Activated CD4-positive, alpha-beta T cell treated with anti-CD3 and anti-CD28 coated beads for 4 hours (primary cell): ENCODE measurements at places on chromosomes 5 and 9.

- no peak for DNase-seq
These were observed 1.2 kb downstream of the CXXC5 start for GRCh38 chr5:139649082-139649991.

DNA sequence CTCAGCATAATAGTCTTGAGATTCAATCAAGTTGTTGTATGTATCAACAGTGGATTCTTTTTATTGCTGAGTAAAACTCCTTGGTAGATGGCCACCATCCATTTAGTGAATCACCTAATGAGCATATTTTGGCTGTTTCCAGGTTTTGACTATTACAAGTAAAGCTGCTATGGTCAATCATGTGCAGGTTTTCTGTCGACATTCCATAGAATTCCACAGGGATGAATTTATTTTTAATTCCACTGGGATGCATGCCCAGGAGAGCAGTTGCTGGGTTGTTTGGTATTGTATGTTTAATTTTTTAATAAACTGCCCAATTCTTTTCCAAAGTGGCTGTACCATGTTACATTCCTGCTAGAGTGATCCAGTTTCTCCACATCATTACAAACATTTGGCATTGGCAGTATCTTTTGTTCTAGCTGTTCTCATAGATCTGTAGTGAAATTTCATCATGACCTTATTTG is 10.5 kb upstream of the S1PR3 start:
- no peak for DNase-seq

GRCh38 chr5:107878661-107879060 is 207.9 kb upstream of the EFNA5 start:
- no peak for DNase-seq

- peak; percentile 24 for DNase-seq
These were observed 752 bp downstream of the TSTD2 start for GRCh38 chr9:97632248-97632984.

DNA sequence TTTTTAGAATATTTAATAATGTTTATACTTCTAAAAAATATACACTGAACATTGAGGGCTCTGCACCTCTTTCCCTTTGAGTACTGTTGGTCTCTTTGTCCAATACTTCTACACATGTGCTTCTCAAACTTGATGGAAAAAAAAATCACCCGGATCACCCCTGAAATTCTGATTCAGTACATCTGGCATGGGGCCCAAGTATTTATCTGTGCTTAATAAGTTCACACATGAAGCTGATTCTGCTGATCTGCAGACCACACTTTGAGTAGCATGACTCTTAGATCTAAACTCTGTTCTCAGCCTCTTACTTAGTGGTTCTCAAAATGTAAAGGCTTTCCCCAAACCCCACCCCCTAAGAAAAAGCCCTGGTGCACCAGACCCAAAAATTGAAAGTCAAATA is 12.0 kb downstream of the RUSC2 start:
- DNase-seq = no peak

DNA sequence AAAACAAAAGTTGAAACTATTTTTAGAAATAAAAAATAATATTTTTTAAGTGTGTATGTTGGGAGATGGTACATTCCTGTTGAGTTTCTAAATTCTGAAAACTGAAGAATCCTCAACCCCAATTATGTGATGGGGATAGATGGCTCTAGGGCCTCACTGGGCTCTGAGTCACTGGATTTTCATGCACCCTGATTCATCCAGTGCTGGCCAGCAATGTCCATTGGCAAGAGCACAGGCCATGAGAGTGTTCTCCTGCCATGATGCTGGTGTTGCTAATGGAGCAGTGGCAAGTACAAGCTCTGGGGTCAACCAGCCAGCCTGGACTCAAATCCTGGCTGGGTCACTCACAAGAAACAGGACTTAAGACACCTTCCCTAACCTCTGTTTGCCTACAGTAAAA is 23.3 kb downstream of the SMIM23 start:
- no peak for DNase-seq

DNA sequence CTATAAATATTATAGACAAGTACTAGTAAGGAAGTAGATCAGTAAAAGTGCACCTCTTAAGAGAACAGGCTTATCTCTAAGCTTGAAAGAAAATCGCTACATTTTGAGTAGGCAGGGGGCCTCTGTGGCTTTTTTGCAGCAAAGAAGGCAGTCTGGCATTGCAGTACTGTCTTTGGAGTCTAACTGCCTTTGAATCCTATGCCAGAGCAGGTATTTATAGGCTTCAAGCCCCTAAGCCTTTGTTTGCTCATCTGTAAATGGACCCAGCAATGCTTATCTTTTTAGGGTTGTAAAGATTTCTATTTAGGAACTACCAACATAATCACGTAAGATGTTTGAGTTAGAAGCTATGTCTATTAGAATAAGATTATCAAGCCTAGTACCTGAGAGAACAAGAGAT is 23.7 kb upstream of the HK3 start:
- no peak for DNase-seq

DNA sequence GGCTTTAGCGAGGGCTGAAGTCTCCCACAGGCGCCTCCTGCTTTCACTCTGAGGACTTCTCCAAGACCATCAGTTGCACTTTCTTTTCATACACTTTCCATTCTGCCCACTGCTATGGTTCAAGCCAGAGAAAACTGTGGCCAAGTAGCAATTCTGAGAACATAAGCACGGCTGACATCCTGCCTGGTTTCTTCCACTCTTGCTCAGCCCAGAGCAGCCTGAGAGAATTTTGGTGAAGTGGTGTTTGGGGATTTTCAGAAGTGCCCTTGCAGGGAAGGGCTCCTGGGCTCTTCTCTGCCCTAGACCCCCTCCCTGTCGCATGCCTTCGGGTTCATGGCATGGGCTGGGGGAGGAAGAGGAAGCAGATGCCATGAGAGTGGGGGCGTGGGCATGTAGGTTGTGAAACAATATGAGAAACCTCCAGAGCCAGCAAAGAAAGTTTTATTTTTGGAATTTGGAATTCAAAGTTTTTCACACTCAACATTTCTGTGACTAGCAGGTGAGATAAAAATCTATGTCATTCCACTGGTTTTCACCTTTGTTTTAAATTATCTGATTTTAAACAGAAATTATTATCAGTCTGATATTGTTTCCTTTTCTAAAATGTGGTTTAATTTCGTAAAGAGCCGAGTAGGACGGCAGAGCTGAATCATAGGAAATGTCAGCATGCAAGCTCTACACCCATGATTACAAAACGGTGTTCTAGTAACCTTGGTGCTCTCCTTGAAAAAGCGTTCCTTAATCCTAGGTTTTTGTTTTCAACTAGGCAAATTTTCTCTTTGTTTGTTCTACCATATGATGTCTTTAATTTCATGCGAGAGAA is 27.8 kb upstream of the TNFSF8 start:
- peak; percentile 66 for DNase-seq

- DNase-seq = no peak
These were observed 183.4 kb downstream of the FBXL7 start for GRCh38 chr5:15683332-15683731.
